Liver (tissue), 10 donors: ENCODE measurements at places on chromosomes 3 and 15. TPM values are rescaled to one million over a fixed set of nuclear protein-coding genes. Genes with fewer than 3 reads are reported as not detected.
A peak's percentile ranks its signal among the peaks of the same experiment; 100 is the strongest.

- DNase-seq = peak; percentile 14
Measured at GRCh38 chr3:43790060-43790459, 99.3 kb downstream of the ABHD5 start.

DNA sequence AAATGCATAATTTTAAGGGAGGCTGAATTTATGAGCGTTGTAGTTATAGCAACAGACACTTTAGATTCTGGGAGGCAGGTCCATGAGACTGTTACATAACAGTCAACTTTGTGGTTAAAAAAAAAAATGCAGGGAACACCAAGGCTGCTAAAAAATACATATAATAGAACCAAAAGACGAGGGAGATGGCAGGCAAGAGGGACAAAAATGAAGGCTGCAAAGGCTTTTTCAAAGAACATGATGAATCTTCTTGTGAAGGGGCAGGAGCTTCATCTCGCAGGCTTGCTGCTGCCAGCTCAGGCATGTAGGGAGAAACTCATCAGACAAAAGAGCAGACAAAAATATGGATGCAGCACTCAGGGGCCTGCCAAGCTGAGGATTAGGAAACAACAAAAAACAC is 243.9 kb downstream of the SHQ1 start:
- no peak for DNase-seq

DNA sequence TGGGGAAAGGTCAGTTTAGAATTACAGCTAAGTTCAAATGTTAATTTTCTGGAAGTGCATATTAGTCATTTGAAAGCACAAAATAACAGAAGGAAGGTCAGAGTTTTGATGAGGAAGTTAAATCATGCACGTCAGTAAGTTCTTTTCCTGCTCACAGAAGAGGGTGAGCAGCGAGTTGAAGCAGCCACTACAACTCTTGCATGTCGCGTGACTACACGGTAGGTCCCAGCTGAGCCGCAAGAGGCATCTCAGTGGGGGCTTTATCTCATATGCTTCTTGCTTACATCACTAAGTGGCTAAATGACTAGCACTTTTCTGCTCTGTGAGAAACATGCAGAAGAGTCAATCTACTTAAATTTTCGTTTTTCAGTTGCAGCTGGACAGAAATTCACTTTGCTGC is 21.3 kb upstream of the SEC62 start:
- no peak for DNase-seq

Gene SHF
- polyA plus RNA-seq = 15.7 TPM

- no peak for DNase-seq
Measured at GRCh38 chr3:191753196-191753595, 292.2 kb downstream of the PYDC2 start.

Gene GOLGA8R
- polyA plus RNA-seq = 0.11 TPM

Gene ATP2B2
- polyA plus RNA-seq = 10.4 TPM

Gene TRH
- polyA plus RNA-seq = not detected

DNA sequence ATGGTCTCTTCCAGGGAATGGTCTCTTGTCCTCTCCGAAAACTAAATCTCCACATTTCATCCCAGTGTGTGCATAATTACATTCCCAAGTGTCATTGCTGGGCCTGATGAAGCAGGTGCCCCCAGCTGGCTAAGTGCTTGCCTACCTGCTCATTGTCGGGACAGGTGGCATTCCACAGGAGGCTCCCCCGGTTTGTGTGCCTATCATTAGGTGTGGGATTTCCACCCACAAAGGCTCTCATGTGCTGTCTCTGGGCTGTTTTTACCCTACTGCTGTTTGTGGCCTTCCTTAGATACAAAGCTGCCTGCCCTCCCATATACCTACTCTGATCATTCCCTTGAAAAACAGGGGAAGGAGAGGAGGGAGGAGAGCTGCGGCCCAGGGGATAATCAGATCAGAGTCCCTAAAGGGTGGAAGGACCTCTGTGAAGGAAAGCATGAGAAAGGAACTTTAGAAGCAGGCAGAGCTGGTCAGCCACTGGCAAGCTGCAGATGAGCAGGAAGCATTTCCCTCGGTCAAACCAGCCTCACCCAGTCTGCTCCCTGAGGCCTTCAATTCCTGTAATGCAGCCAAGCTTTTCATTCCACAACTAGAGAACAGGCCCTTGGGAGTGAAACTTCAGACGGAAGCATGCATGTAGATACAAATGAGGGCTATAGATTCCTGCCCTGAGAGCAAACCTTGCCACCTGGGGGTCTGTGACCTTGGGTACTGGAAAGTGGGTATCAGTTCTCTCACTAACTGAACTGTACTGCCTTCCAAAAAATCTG is 60.7 kb upstream of the HEG1 start:
- DNase-seq = no peak

DNA sequence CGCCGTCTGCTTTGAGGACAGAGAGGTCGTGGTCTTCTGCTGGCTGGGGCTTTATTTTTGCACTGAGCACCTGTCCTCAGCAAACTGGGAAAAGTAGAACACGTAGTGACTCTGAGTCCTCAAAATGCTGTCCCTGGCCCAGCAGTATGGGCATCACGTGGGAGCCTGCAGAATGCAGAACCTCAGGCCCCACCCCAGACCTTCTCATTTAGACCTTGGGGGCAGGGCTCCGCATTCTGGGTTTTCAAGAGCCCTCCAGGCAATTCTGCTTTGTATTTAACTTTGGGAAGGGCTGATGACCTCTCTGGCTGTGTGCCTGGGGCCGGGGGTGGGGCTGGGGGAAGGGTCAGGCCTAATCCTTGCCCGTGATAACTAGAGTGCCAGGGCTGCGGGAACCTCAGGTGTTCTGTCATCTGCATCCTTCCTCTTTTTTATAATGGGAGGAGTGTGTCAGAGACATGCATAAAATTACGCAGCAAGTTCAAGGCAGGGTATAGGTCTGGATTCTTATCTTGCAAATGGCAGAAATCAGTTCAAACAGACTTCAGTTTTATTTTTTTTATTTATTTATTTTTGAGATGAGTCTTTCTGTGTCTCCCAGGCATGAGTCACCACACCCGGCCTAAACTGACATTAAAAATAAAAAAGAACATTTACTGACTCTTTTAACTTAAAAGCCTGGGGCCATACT is 11.1 kb downstream of the SLC6A6 start:
- DNase-seq = peak; percentile 64

- no peak for DNase-seq
Measured at GRCh38 chr15:50750227-50750705, 15.2 kb downstream of the SPPL2A start.

GRCh38 chr3:53822331-53822741 is 23.9 kb downstream of the CHDH start:
- DNase-seq = no peak

- DNase-seq = no peak
Measured at GRCh38 chr3:48631516-48632448, 3.5 kb downstream of the SLC26A6 start.

- DNase-seq = no peak
Measured at GRCh38 chr3:173709026-173709425, 311.5 kb downstream of the NLGN1 start.

DNA sequence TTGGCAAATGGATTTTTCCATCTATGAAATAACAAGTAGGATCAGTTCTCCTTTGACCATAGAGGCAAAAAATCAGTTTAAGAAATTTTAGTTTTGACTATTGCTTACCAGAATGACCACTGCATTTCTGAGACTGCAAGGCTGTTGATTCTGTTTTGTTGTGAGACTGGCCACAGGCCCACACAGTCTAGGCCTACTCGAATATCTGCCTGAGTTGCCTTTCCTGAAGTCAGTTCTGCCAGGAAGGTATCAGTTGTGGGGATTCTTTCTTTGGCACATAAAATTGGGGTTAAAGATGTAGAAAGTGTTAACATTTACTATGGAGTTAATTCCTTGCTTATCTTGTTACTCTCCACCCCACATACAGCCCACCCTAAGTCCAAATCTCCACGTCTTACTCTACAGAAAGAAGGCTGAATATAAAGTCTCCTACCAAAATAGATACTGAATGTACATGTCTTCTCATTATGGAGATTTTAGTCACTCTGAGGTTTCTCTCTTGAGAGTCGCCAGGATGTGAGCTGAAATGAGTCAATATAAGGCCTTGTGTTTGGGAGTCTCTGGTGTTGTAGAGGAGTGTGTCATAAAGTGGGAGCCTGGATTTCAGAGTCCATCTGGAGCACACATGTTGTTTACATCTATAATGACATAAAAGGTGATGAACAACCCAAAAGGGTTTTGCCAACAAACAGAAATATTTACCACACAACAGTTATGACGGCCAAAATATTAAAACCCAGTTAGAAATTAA is 45.0 kb upstream of the WWTR1 start:
- DNase-seq = no peak

Gene ITPR1
- polyA plus RNA-seq = 3.7 TPM

Gene RASGRF1
- not detected for polyA plus RNA-seq

DNA sequence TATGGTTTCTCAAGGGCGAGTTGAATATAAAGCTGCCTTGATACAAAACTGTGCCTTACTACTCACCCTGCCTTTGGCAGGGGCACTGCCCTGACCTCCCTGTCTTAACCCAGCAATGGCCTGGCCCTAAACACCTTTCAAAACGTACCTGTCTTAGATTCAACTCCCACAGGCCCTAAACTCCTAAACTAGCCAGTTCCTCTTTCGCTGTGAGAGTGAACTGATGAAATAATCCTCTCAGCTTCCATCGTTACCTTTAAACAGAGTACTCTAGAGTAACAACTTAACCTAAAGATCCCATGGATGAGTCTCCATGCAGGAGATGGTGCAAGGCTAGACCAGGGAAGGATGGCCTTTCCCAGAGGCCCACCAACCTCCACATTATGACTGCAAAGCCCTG is 133.0 kb upstream of the THBS1 start:
- no peak for DNase-seq
